Amygdala (tissue), 56 donors: ENCODE measurements at places on chromosomes 6 and 20.

- no peak for DNase-seq
Measured at GRCh38 chr6:72561629-72562028, 60.2 kb upstream of the KCNQ5 start.

DNA sequence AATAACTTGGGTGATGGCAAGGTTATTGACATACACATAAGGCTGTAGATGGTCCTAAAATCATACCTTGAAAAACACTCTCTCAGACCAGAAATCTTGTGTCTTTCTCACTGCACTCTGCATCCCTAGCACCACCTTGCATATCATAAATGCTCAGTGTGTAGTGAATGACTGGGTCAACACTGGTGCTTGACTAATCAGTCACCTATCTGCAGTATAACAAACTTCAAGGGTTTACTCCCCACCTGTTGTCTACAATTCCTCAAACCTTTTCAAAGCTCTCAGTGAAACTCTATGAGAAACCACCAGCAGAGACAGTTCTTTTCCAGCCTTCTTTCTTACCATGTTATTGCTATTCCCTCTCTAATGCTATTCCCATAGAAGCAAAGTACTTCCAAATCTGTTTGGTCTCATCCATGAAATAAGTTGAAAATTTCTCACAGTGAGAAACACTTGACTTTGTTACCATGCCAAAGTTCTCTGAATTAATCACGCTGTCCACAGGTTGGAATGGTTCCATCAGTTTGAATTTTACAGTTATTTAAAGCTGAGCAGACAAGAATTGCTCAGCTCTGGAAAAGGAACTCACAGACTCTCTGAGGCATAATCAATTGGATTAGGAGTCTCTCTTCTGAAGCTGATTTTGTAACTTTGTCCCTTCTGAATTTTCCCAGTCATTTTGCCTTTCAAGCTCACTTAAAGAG, 104.8 kb upstream of the EYA4 start:
- no peak for DNase-seq

DNA sequence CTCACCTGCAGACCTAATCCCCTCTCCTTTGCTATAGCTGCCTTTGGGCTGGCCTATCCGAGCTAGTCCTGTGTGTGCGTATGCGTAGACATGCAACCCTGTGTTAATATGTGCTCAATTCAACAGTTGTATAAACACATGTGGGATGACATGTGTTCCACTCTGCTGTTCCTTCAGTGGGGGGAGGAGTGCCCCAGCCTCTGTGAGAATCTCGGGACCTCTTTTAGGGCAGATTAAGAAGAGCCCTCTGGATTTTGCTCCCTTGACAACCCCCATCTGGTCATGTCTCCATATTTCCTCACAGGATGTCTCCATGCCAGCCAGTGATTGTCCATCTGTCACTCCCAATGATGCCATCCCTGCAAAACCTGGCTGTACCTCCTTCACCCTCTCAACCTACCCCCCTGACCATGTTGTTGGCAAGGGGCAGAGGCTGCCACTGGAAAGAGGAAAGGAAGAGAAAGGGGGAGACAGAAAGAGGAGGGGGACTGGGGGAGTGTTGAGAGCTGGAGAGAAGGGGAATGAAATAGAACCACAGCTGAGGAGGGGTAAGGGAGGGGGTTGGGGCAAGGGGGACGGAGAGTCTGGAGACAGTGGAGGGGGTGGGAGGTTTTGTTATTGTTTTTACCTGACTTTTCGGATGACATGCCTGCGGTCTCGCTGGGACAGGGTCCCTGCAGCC, 417 bp downstream of the PRRT1 start:
- no peak for DNase-seq

- no peak for DNase-seq
Measured at GRCh38 chr20:12942123-12942522, 66.6 kb upstream of the SPTLC3 start.

DNA sequence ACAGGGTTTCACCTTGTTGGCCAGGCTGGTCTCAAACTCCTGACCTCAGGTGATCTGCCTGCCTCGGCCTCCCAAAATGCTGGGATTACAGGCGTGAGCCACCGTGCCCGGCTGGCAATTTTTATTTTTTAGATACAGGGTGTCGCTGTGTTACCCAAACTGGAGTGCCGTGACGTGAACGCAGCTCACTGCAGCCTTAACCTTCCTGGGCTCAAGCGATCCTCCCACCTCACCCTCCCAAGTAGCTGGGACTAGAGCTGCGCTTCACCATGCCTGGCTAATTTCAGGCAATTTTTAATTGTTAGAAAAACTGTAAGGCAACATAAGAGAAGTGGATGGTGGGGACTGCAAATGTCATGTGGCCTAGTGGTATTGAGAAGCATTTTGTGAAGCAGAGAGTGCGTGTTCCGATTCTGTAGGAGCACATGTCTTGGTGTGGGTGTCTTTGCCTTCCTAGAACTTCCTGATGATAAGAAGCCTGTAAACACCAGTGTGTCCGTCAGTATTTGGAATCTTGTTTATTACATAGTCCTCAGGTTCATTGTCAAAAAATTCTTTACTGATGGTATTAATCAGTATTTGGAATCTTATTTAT, 18.0 kb downstream of the JARID2 start:
- DNase-seq = no peak
